ENCODE measurements at places on chromosomes 1 and 21.
A peak's percentile ranks its signal among the peaks of the same experiment; 100 is the strongest.

DNA sequence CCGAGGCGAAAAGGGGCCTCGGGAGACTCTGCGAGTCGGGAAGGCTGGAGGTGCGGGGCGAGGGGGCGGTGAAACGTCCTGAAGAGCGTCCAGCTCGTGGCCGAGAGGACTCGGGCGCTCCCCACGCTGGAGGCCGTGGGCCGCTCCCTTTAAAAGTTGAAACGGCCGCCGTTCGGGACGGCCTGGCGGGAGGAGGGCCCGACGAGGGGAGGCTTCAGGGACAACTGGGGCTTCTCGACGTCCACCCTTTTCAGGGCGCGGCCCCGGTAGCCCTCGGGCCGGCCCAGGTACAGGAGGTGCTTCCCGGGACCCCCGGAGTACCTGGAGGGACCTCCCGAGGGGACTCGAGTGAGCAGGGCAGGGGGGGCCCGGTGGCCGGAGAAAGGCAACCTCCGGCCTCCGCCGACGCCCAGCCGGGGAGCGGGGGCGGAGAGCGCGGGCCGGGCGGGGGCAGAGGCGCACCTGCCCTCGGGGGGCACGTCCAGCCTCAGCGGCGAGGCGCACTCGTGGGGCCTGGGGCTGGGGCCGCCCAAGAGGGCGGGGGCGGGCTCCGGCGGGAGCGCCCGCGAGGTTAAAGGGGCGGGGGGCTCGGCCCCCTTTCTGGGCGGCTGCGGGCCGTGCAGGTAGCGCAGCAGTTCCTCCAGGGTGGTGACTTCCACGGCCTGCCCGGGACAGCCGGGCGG, 14.0 kb downstream of the SEMA6C start:
- DNase-seq, result no peak

GRCh38 chr1:79353224-79353623, 346.7 kb upstream of the ADGRL4 start:
- DNase-seq, result no peak

DNA sequence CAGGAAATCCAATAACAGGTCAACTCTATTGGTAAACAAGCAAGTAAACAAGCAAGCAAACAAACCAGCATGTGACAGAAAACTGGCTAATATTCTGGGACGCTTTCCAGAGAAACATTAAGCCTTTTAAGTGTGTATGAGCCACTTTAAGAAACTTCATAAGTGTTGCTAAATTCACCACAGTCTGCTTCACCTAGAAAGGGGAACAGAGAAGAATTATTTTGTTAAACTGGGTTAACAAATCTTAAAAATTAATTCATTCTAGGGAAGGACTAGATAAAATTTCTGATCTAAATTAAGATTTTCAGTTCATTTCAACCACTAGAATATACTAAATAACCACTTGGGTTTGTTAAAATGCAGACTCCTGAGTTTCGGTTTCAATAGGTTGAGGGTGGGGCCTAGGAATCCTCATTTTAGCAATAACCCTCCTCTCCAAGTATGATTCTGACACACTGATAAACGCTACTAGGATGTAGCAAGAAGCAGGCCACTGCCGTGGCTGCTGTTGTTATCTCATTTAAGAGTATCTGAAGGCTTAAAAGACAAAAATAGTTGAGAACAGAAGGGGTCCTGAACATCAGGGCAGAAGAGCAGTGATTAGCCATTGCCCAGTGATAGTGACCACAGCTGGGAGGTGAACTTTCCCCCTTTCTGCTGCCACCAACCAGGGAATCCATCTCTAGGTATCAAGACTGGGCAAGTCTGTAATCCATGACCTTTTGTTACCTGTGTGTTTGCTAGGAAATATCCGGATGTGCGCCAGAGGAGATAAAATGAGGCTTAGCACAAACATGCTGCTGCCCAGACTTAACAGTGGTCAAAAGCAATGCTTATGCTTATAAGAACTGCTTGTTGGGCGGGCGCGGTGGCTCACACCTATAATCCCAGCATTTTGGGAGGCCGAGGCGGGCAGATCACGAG, 11.2 kb downstream of the CREG1 start:
- DNase-seq, result no peak

- DNase-seq, result no peak
These were observed 356.4 kb downstream of the PTPRU start for GRCh38 chr1:29592731-29593130.

GRCh38 chr1:214934045-214934444, 148.5 kb upstream of the KCNK2 start:
- no peak for DNase-seq

DNA sequence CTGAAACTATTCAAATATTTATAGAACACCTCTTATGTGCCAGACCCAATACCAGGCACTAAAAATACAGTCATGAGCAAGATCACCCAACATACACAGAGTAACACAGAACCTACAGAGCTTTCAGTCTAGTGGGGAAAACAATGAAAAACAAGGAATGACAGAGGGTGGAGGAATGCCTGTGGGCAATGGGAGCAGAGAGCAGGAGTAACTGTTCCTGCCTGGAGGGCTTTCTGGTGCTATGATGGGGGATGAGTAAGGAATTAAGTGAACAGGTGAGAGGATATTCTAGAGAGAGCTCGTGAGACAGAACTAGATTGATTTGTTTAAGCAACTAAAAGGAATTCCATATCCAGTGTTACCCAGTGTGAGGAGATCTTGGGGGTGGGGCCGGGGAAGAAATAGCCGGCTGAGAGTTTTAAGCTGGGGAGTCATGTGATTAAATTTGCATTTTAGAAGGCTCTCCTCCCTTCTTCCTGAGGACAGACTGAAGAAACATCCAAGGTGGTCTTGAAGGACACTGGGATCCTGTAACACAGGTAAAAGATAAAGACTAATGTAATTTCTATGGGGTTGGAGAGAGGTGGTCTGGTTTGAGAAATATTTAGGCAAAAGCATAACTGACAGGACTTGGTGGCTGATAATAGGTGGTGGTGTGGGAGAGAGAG, 2.1 kb upstream of the CD53 start:
- no peak for DNase-seq

DNA sequence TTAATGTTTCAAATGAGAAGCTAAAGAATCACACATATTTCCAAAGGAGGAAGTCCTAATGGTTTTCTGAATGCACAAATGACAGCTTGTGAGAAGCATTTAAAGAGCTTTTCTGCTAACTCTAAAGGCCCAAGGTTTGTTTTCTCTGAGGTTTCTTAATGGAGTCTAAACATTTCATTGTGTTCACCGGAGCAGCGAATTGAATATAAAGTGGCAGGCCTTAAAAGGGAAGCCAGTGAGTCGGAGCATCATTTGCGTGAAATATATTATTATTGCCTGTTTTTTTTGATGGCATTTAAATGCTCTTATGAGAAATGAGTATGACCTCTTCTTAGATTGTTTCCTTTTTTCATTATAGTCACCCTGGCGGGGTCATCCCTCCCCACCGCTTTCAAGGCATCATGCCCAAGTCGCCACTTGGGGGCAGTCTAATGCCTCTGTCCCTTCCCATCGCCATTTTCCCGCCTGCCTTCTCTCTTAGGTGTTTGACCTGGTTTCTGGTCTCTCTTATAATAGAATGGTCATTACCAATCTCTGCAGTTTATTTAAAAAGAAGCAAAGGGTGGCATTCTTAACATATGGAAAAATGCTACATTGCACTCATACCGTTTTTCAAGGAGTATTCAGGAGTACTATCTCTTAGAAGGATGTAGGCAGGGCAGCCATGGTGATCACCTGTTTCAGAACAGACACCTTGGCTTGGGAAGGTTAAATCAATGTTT, 25.3 kb upstream of the OVAAL start:
- DNase-seq, result peak; percentile 48

GRCh38 chr1:67052741-67053534, 1.0 kb downstream of the SLC35D1 start:
- DNase-seq, result peak; percentile 24

- no peak for DNase-seq
These were observed 145.3 kb upstream of the RRP15 start for GRCh38 chr1:218139761-218140160.

GRCh38 chr1:35432231-35432630, 125.0 kb downstream of the KIAA0319L start:
- DNase-seq, result no peak

GRCh38 chr1:220726634-220727033, 21.5 kb upstream of the MTARC2 start:
- DNase-seq, result no peak

DNA sequence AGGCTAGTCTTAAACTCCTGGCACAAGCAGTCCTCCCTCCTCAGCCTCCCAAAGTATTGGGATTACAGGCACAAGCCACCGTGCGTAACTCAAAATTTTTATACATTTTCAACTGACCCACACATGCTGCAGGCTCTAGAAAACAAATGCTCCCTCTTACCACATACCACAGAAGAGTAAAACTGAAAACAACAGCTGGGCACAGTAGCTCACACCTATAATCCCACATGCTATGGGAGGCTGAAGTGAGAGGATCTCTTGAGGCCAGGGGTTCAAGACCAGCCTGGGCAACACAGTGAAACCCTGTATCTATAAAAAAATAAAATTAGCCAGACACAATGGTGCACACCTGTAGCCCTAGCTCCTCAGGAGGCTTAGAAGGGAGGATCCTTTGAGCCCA, 56.7 kb downstream of the AKT3 start:
- no peak for DNase-seq

DNA sequence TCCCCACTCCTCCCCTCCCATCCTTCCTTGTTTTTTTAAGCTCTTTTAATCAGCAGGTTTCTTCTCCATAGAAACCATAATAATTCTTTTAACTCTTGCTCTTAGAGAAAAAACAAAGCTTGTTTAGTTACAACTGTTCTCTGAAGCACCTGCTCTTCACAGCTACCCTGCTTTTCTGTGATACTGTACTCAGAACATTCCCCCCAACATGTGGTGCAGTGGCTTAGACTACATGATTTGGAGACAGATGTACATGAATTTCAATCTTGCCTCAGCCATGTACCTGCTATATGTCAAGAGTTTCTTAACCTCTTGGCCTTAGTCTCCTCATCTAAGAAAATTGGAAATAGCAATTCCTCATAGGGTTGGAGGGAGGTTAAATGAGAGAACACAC, 33.5 kb downstream of the LAMC2 start:
- no peak for DNase-seq

DNA sequence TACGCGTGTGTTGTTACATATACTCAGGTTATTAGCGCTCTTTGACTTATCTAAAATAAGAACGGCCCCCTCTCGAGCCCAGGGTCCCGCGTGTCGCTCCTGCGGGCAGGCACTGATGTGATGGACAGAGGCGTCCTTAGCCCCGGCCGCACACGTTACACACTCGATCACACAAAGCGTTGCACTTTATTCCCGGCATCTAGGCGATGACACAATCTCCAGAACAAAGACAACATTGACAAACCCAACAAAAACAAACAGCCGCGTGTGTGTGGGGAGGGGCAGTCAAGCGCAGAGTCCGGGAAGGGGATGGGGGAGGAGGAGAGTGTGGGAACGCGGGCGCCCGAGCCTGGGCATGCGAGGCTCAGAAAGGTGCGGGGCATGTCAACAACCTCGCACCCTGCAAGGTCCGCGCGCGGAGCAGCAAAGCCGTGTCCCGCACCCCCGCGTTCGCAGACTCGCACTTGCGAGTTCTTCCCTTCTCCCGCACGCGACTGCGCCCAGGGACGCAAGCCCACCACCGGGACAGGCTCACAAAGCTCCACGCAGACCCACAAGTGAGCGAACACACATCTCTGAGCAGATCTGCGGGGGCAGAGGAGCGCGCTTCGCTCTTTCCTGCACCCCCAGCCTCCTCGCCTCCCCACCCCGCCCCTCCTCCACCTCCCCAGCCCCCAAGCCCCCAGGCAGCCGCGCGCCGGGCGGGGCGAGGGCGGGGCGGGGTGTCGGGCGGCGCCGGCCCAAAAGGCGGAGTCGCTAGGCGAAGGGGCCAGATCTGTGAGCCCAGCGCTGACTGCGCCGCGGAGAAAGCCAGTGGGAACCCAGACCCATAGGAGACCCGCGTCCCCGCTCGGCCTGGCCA, at the start of gene EFNA1:
Gene EFNA1, plus strand, starts transcription at position 772 of the 862 bp plus-strand sequence. CDS start 102 bp downstream, outside the sequence.
- DNase-seq, result peak; percentile 17

DNA sequence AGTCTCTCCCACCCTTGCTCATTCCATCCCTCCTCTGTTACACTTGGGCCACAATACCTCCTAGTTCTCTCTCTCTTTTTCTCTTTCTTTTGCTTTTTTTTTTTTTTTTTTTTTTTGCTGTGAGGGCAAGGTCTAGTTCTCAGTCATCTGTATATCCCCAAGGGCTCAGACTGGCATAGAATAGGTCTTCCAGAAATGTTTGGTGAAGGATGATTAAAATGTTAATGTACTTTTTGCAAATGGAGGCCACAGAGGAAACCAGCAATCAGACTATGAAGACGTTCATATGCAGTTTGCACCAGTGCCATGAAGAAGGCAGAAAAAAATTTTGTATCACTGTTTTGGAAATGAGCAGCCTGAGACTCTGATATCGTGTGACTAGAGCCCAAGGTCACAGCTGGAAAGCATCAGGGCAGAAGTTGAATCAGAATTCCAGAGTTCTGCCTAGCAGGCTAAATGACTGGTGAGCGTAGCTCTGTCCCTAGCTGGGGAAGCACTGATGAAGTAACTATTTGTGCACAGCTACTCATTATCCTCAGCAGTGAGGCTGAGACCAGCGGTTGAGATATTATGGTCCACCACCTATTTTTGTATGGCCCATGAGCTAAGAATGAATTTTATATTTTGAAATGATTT, 186.5 kb downstream of the TGFBR3 start:
- no peak for DNase-seq

- DNase-seq, result no peak
These were observed 11.2 kb downstream of the TRIM62 start for GRCh38 chr1:33170351-33171274.

GRCh38 chr1:80987106-80987505, 813.6 kb upstream of the ADGRL2 start:
- no peak for DNase-seq

GRCh38 chr1:165840423-165840822, 13.0 kb downstream of the UCK2 start:
- DNase-seq, result no peak

GRCh38 chr1:173410794-173411236, 66.3 kb upstream of the PRDX6 start:
- no peak for DNase-seq

- no peak for DNase-seq
These were observed 26.6 kb upstream of the DNM3 start for GRCh38 chr1:171814692-171815091.

DNA sequence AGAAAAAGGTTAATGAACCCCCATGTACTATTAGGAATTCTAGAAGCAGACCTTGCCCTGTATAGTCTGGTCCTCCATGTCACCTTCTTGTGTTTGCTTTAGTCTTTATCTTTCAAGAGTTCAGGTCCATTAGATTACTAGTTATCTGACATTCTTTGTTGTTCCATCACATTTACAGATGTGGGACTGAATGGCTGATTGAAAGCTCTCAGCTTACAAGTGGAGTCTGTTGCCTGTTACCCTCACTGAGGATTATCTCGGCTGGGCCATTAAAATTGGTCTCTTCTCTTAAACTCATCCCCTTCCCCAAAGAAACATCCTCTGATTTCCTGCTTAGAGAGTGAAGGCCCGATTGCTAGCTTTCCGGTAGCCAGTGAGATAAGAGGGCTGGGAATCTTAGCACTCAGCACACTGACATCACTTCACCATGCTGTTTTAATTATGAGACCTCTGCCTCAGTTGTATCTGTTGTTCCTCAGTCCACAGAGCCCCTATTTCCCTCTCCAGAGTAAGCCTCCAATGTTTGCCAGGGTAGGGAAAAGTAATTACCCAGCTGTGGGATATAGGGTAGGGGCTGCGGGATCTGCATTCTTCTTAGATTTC, 76.8 kb downstream of the LPGAT1 start:
- no peak for DNase-seq

All from T-cell (primary cell).